ENCODE measurements at places on chromosomes 12 and 14.

GRCh38 chr14:33307691-33308251, 369.1 kb downstream of the NPAS3 start:
- no peaks in the 10 kb centered on the region for H3K4me1 ChIP-seq
- no peak overlapping the region for H3K4me3 ChIP-seq
- H3K36me3 ChIP-seq: no peaks in the 10 kb centered on the region
- no peaks in the 10 kb centered on the region for H3K27me3 ChIP-seq
- DNase-seq: peak; percentile 10

- H3K4me3 ChIP-seq: no peak overlapping the region
- no peaks in the 10 kb centered on the region for H3K27me3 ChIP-seq
- H3K4me1 ChIP-seq: no peaks in the 10 kb centered on the region
Measured at GRCh38 chr14:60573943-60574495, 65.1 kb downstream of the SIX6 start.

GRCh38 chr14:88281447-88281846, 41.6 kb downstream of the KCNK10 start:
- DNase-seq: no peak
- no peaks in the 10 kb centered on the region for H3K4me1 ChIP-seq
- H3K4me3 ChIP-seq: no peak overlapping the region
- H3K27ac ChIP-seq: no peak overlapping the region
- H3K36me3 ChIP-seq: no peaks in the 10 kb centered on the region

GRCh38 chr14:49036984-49037516, 549.1 kb downstream of the RPS29 start:
- H3K4me3 ChIP-seq: no peak overlapping the region
- no peak overlapping the region for H3K27ac ChIP-seq
- DNase-seq: no peak
- no peaks in the 10 kb centered on the region for H3K36me3 ChIP-seq
- no peaks in the 10 kb centered on the region for H3K27me3 ChIP-seq
- H3K4me1 ChIP-seq: no peaks in the 10 kb centered on the region

DNA sequence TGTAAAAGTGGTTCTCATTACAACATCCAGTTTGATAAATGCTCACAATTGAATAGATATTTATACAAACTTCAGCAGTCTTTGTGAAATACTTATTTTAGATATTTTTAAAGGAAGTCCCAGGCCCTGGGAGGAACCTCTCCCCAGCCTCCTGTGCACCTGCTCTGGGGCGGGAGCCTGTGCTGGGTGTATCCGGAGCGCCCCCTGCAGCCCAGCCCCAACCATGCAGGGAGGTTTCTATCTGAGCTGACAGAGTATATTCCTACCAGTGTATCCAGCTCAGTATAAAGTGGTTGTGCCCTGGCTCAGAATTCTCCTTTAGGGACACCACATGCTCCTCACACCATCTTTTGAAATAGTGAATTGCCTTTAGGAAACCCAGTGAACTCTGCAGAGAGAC, 851.8 kb downstream of the TMEM121 start:
- no peak overlapping the region for H3K4me3 ChIP-seq
- H3K4me1 ChIP-seq: no peaks in the 10 kb centered on the region
- H3K36me3 ChIP-seq: no peaks in the 10 kb centered on the region
- H3K27me3 ChIP-seq: no peaks in the 10 kb centered on the region

DNA sequence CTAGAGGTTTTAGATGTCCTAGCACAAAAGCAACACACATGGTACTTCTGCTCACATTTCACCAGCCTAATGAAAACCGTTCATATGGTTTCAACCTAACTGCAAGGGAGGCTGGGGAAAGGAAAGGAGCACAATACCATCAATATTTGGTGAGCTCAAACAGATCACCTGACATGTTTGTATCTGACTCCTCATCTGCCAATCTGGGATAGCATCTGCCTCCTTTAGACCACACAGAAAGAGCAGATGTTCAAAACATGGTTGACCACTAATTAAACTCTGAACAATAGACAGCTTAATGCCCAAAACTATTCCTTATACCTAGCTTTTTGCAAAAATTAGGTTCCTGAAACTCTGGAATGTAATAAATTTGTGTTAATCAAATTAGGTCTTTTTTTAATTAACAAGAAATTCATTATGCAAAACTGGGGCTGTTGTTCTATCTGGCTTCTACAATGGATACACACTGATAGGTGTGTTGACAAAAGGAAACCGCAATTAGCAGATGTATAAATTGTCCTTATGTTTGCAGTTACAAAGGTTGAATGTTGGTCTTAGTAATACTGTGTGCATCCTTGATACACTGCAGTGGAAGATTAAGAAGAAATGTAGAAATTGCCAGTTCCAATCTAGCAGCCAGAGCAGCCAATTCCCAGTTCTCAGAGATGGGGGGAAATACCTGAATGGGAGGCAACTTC, 89.3 kb downstream of the DUSP6 start:
- H3K4me3 ChIP-seq: no peak overlapping the region
- no peaks in the 10 kb centered on the region for H3K27me3 ChIP-seq
- H3K27ac ChIP-seq: no peak overlapping the region
- no peaks in the 10 kb centered on the region for H3K4me1 ChIP-seq

- no peak overlapping the region for H3K27ac ChIP-seq
- no peaks in the 10 kb centered on the region for H3K36me3 ChIP-seq
- no peak overlapping the region for H3K4me3 ChIP-seq
- H3K27me3 ChIP-seq: no peaks in the 10 kb centered on the region
Measured at GRCh38 chr12:80189241-80189640, 89.9 kb downstream of the OTOGL start.

DNA sequence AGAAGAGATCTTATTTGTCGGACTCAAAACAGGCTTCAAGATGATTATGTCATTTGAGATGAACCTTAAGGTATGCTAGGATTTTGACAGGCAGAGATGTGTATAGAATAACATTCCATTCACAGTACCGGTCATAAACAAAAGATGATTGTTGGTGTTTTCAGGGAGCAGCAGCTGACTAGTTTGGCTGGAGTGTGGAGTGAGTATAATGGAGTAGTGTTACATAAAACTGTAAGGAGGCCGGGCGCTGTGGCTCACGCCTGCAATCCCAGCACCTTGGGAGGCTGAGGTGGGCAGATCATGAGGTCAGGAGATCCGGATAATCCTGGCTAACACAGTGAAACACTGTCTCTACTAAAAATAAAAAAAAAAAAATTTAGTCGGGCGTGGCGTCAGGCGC, 23.9 kb downstream of the SERPINA10 start:
- no peaks in the 10 kb centered on the region for H3K4me1 ChIP-seq
- H3K27me3 ChIP-seq: no peaks in the 10 kb centered on the region
- no peak overlapping the region for H3K4me3 ChIP-seq
- H3K27ac ChIP-seq: no peak overlapping the region
- H3K36me3 ChIP-seq: no peaks in the 10 kb centered on the region

GRCh38 chr12:52066346-52067080, 3.3 kb upstream of the ATG101 start:
- no peaks in the 10 kb centered on the region for H3K36me3 ChIP-seq
- no peak for DNase-seq
- H3K4me3 ChIP-seq: no peak overlapping the region
- H3K27me3 ChIP-seq: no peaks in the 10 kb centered on the region
- H3K4me1 ChIP-seq: peaks cover 13% of the 10 kb centered on the region
- H3K27ac ChIP-seq: no peak overlapping the region

GRCh38 chr12:108667349-108667748, 33.7 kb upstream of the SELPLG start:
- H3K27ac ChIP-seq: no peak overlapping the region
- no peaks in the 10 kb centered on the region for H3K27me3 ChIP-seq
- no peaks in the 10 kb centered on the region for H3K4me1 ChIP-seq
- no peak for DNase-seq
- H3K36me3 ChIP-seq: no peaks in the 10 kb centered on the region

DNA sequence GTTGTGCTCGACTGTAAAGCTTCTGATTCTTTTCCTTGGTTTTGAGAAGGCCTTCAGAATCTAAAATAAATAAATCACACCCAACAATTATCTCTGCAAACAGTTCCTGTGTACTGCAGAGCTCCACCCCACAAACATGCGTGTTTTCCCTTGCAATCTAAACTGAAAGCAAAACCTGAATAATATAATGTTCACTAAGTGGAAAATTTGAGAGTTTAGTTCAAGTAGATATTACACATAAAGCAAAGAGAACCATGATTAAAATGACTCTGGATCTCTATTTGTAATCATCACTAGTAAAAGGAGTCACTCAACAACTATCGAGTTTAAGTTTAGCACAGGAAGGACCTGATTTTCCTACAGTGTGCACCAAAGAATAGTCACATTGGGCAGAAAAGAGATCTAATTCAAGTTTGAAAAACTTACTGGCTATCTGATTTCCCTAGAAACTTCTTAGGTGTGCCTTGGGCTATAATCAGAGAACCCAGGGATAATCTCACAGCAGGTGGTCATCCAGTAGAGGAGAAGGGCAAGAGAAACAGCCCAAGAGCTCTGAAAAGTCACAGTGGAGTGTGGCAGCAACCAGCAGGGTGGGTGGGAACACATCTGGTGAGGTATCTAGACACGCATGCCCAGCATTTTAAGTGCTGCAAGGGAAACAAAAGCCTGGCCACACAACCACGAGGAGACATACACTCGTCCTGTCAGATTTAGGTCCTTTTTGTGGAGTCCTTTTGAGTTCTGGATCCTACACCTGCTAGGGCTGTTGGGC, 25.4 kb downstream of the ATG14 start:
- no peak for DNase-seq
- no peak overlapping the region for H3K27ac ChIP-seq
- peaks cover 5% of the 10 kb centered on the region for H3K36me3 ChIP-seq
- no peak overlapping the region for H3K4me3 ChIP-seq
- no peaks in the 10 kb centered on the region for H3K4me1 ChIP-seq
- H3K27me3 ChIP-seq: no peaks in the 10 kb centered on the region

DNA sequence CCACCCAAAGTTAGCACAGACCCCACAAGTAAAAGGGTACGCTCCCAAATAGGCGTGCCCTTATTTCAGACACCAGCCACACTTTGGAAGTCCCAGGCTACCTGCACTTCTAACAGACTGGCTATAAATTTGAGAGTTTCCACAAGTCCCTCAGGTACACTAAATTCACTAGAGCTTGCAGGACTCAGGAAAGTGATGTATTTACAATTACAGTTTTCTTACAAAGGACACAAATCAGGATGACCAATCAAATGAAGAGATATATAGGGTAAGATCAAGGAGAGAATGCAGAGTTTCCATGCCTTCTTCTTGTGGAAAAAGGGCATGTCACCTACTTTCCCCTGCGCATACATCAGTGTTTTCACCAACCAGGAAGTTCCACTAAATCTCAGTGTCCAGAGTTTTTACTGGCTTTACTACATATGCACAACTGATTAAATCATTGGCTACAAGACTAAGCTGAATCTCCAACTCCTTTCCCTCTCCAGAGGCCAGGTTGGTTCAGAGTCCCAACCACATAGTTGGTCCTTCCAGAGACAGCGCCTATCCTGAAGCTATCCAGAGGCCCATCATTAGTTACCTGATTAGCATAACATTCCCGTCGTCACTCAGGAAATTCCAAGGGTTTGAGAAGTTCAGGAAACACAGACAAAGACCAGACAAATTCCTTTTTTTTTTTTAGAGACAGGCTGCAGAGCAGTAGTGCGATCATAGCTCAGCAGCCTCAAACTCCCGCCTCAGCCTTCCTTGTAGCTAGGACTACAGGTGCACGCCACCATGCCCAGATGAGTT, 84.2 kb downstream of the DENND5B start:
- H3K36me3 ChIP-seq: no peaks in the 10 kb centered on the region
- DNase-seq: no peak
- no peak overlapping the region for H3K27ac ChIP-seq
- H3K4me1 ChIP-seq: no peaks in the 10 kb centered on the region

DNA sequence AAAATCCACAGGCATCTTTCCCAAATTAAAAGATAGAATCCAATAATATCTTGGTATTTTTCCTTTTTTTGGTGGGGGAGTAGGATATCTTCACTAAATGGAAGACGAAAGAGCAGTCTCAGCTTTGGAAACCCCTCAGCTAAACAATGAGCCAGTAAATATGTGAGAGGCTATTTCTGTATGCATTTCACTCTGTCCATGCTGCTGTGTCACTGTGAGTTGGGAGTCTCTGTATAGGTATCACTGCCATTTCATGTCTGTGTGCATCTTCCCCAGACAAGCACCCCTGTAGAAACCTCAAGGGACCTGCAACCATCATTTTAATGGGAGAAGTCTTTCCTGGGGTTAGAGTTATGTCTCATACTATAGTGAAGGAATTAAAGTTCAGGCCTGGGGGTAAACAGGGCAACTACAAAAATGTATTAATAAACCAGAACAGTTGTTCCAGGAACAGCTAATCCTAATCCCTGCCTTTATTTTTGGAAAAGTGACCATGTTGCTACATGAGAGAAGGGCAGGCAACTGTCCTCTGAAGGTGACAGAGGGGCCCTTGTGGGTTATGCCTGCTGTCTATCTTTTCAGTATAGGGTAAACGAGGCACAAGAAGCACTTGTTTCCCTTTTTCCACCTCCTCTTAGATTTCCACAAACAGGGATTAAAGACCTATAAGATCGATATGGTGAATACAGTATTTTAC, 11.3 kb upstream of the STAC3 start:
- H3K27ac ChIP-seq: no peak overlapping the region
- H3K27me3 ChIP-seq: no peaks in the 10 kb centered on the region
- DNase-seq: no peak
- no peaks in the 10 kb centered on the region for H3K4me1 ChIP-seq
- H3K4me3 ChIP-seq: no peak overlapping the region

- H3K4me3 ChIP-seq: no peak overlapping the region
- peaks cover 6% of the 10 kb centered on the region for H3K4me1 ChIP-seq
- no peak overlapping the region for H3K27ac ChIP-seq
- no peak for DNase-seq
Measured at GRCh38 chr12:15601210-15601800, 187.9 kb downstream of the EPS8 start.

- no peak overlapping the region for H3K4me3 ChIP-seq
- no peaks in the 10 kb centered on the region for H3K36me3 ChIP-seq
- no peak overlapping the region for H3K27ac ChIP-seq
- no peaks in the 10 kb centered on the region for H3K4me1 ChIP-seq
Measured at GRCh38 chr14:63282997-63283883, 35.5 kb downstream of the GPHB5 start.

DNA sequence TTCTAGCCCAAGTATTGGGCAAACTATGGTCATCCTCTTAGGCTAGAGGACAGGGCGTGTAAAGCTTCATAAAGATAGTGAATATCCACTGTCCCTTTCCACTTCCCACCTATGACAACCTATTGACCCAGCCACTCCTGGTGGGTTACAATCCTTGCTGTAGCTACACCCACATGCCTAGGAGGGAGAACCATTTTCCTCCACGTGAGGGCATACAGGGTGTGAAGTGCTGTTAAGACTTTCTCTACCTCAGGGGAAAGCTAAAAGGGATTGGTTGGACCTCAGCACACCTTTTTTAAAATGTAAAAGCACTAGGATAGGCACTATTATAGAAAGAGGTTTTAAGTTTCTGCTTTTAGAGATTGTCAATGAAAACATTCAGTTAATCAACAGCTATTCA, 124.4 kb downstream of the TPH2 start:
- no peak for DNase-seq
- H3K36me3 ChIP-seq: no peaks in the 10 kb centered on the region
- H3K27ac ChIP-seq: no peak overlapping the region
- no peak overlapping the region for H3K4me3 ChIP-seq
- no peaks in the 10 kb centered on the region for H3K27me3 ChIP-seq

- no peak overlapping the region for H3K27ac ChIP-seq
- peaks cover 3% of the 10 kb centered on the region for H3K36me3 ChIP-seq
- DNase-seq: no peak
- H3K4me3 ChIP-seq: no peak overlapping the region
Measured at GRCh38 chr14:74886001-74886400, 4.3 kb downstream of the DLST start.

GRCh38 chr12:42695490-42695995, 106.0 kb upstream of the PRICKLE1 start:
- DNase-seq: no peak
- H3K4me1 ChIP-seq: no peaks in the 10 kb centered on the region
- H3K4me3 ChIP-seq: no peak overlapping the region
- no peaks in the 10 kb centered on the region for H3K36me3 ChIP-seq
